Islet precursor cell (in vitro differentiated cells): ENCODE measurements at places on chromosomes 3 and 15.

- no peak for DNase-seq
Measured at GRCh38 chr3:99607151-99607550, 31.2 kb upstream of the COL8A1 start.

DNA sequence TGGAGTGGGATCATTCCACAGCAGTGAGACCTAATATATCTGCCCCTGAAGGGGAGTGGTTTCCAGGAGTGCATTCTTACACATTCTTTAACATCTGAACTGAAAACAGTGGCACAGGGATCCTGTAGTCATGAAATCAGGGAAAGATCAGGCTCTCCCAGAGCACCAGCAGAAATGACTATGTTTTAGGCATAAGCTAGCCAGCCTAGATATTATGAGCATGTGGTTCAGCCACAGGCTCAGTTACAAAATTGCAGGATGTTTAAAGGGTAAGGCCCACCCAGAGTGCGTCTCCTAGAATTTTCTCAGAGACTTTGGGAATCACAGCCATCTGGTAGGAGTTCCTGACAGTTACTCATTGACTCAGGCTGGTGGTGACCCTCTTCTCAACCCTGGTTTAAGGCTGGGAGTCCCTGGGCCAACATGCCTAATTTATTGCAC is 20.9 kb downstream of the FSTL1 start:
- no peak for DNase-seq

DNA sequence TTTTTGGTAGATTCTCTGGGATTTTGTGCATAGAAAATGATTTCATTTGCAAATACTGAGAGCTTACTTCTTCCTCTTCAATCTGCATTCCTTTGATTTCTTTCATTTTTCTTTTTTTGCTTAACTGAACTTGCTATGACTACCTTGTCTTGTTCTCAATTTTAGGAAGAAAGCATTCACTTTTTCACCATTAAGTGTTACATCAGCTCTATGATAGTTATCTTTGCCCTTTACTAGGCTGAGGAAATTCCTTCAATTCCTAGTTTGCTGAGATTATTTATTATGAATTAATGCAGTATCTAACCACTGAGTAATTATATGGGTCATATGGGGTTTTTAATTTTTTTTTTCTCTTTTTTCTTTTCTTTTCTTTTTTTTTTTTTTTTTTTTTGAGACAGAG is 172.8 kb downstream of the PEAK1 start:
- DNase-seq, result no peak

GRCh38 chr15:44102675-44103254 is 92.3 kb downstream of the FRMD5 start:
- DNase-seq, result peak; percentile 65

DNA sequence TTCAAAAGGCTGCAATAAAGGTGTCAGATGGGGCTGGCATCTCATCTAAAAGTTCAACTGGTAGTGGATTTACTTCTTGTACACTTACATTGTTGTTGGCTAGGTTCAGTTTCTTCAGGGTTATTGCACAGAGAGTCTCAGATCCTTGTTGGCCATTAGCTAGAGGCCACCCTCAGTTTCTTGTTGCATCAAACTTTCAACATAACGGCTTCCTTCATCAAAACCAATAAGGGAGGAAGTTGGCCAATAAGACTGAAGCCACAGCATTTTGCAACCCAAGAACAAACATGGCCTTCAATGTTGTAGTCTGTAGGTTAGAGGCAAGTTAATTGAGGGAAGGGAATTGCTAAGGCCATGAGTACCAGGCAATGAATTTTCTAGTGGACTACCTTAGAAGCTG is 218.0 kb downstream of the ZBBX start:
- DNase-seq, result no peak

GRCh38 chr3:61078048-61078752 is 173.1 kb downstream of the FHIT start:
- no peak for DNase-seq

DNA sequence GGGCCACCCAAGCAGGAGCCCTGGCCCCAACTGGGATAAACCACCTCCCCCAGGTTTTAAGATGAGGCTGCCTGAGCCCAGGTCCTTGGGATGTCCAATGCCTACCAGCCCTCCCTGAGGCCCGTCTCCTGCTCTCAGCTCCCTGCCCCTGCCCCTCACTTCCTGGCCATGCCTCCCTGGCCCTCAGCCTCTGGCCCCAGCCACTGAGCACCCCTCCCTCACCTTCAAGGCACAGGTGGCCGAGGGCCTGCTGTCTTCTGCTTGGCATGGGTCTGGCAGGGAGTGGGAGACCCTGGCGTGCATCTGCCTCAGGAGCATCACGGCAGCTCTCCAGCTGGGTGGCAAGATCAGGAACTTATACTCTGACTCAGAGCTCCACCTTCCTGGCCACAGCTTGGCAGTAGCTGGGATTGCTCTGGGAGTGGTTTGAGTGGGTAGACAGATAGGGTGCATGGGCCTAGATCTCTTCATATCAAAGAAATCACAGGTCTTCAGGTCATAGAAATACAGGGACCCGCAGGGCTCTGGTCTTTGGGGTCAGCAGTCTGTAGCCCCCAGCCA is at the start of gene PLA2G4E:
PLA2G4E (minus strand) TSS at position 330 of the 561 bp plus-strand sequence; CDS start at position 318, 12 bp downstream.
- DNase-seq, result no peak

GRCh38 chr3:104149154-104149553 is 1217.6 kb upstream of the ALCAM start:
- no peak for DNase-seq

- DNase-seq, result no peak
Measured at GRCh38 chr3:13016083-13016720, 57.0 kb downstream of the IQSEC1 start.

DNA sequence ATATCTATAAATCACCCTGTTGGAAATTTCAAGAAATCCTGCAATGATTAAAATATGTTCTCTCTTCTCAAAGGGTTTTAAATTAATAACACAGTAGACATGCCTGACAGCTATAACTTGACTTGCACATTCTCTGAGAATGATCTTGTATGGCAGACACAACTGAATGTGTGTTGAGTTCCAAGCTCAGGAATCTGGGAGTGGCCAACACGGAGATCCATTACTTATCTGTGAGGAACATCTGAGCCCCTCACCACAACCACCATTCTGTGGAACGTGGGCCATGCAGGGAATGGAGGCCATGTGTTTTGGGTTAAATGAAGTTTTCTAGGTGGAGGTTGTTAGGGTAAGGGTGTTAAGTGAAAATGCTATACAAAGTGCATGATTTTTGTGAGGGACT is 105.3 kb upstream of the CHMP2B start:
- DNase-seq, result no peak

DNA sequence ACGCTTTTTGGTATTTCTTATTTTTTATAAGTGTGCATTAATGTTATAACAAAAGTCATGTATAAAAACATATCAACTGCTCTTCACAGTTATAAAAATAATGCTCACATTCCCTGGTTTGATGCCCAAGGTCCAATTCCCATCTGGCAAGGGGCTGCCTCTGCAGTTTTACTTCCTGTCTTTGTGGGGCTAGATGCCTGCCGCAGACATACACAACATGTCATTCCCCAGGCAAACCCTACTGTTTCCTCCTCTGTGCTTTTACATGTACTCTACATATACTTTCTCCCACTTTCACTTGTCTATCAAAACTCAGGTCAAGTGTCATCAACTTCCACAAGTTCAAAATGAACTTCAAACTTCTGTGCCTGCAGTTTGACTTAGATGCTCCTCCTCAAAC is 60.5 kb upstream of the ETV5 start:
- no peak for DNase-seq

GRCh38 chr15:29090617-29091466 is 178.8 kb downstream of the NSMCE3 start:
- no peak for DNase-seq

GRCh38 chr3:97692389-97692788 is 72.2 kb upstream of the ARL6 start:
- no peak for DNase-seq

DNA sequence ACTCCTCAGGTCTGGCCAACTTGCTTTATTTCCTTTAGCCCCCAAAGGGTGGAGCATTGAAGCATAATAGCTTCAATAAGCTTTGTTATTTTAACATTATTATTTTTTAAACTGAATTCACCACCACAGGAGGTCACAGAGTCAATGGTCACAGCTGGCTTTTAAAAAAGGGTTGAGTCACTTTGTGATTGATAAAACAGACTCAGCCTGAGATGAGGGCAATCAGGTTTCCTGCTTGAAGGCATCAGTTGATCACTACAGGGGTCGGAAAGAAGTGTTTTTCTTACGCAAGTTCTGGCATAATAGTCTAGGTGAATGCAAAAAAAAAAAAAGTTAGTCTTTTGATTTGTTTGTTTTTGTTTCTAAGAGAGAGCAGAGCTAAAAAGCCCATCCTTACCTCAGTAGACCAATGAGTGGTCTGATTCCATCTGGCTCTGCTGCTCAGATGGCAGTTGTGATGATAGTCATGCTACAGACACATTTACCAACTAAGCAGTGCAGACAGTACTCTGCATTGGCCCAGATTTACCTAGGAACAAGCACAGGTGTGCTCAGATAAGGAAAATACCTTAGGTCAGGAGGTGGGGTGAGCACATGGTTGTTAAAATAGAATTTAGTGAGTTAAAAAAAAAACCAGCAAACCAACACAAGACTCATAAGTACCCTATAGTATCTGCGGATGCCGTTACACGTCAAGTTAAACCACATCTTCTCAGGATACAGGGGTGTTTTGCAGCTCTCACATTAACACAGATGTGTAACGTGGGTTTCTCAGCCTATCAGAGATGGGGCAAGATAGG is 22.6 kb downstream of the ZNF80 start:
- no peak for DNase-seq

DNA sequence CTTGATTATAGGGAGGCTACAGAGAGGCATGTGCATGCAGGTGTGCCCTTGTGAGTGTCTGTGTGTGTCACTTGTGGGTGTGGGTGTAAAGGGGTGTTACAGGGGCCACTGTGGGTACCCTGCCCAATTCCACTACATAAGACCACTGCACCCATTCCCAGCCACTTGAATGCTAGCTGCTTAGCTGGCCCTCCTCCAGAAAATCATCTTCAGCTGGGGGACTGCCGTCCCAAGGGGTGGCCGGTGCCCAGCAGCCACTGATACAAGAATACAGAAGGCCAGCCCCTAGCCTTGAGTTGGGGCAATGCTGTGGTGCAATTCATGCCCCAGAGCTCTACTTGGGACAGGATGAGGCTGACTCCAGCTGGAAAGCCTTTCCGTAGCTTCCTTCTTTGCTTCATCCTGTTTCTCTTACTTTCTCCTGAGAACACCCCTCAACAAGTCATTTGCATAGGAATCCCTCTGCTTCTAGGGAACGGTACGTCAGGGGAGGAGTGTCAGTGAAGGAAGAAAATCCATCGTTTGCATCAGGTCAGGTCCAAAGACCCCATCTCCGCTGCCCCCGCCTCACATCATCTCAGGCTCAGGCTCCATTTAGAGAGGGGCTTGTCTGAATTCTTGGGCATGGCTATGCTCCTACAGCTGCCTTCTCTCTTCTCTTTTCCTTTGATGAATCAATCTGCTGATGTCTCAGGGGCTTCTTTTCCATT is 72.0 kb downstream of the SCN5A start:
- DNase-seq, result peak; percentile 43

GRCh38 chr3:99833617-99834205 is 16.0 kb downstream of the CMSS1 start:
- no peak for DNase-seq

- peak; percentile 79 for DNase-seq
Measured at GRCh38 chr3:114706591-114707232, 412.9 kb downstream of the TIGIT start.

DNA sequence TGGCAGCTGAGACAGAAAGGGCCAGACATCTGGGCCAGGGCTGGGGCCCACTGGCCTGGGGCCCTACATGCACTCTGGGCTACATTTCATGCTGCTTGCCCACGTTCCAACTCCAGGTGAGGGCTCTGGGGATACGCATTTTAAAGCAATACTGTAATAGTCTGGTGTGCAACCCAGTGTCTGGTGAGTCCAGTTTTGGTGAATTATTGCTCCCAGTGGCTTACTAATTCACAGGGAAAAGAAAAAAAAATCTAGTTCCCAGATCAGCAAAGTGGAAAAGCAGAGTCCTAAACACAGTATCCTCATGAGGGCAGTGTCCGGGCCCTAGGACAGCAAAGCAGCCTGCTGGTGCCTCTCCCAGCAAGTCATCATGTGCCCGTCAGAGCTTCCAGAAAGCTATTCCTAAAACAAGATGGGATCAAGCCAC is 82.4 kb downstream of the CCNL1 start:
- DNase-seq, result no peak

- no peak for DNase-seq
Measured at GRCh38 chr15:62068810-62069167, 2.0 kb downstream of the C2CD4A start.

DNA sequence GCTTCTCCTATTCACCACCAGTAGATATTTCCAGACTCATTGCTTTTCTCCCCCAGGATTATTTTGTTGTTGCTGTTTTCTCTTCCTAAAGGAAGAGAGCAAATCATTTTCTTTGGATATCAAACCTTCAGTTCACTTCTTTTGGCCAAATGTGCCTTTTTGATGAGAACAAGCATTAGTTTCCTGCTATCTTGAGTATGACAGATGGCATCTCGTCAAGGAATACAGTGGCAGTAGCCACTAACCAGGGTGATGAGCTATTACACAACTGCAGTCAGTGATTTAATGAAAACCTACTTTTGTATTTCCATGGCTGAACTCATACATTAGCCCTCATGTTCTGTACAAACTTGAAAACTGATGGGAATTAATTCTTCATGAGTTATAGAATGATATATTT is 354.6 kb downstream of the CADM2 start:
- no peak for DNase-seq

DNA sequence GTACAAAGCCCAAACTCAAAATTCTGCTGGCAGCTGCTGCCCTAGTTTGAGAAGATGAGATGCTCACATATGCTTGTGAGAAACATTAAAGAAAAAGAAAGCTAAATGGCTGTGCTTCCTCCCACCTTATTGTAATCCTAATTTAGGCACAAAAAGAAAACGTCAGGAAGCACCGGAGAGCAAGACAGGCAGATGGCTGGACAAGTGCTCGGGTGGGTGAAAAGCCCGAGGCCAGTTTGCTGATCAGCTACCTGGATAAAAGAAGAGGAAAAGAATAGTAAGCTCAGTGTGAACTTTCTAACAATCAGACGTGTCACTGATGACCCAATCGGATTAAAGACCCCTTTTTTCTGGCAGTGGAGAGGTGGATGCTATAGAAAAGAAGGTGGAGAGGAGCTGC is 368.0 kb upstream of the ATP10A start:
- no peak for DNase-seq

DNA sequence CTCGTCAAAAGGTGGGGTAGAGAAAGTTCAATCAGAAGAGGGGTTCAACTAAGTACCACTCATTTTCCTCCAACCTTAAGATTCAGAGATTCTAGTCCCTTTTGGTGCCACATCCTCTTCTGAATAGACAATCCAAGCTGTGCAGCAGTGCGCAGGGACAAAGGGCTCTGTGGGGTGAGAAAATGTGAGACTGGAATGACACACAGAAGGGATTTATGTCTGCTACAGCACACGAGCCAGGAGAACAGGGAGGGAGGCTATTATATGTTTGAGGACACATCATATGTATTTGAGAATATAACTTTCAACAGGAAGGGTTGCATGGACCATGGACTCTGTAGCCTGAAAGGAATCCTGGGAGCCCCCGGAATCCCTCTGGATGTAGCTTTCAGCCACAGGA is 33.0 kb downstream of the LSM3 start:
- DNase-seq, result no peak

- DNase-seq, result no peak
Measured at GRCh38 chr3:106317141-106318055, 448.6 kb upstream of the CBLB start.
